Kidney (tissue), 22 donors: ENCODE measurements at places on chromosomes 12 and 14. TPM values are rescaled to one million over a fixed set of nuclear protein-coding genes. Genes with fewer than 3 reads are reported as not detected.

The MYG1 gene
- 105 TPM for polyA plus RNA-seq

GRCh38 chr12:88172844-88173407, 30.8 kb downstream of the TMTC3 start:
- DNase-seq, result no peak

- no peak for DNase-seq
Measured at GRCh38 chr14:54483073-54483745, 5.6 kb downstream of the GMFB start.

DNA sequence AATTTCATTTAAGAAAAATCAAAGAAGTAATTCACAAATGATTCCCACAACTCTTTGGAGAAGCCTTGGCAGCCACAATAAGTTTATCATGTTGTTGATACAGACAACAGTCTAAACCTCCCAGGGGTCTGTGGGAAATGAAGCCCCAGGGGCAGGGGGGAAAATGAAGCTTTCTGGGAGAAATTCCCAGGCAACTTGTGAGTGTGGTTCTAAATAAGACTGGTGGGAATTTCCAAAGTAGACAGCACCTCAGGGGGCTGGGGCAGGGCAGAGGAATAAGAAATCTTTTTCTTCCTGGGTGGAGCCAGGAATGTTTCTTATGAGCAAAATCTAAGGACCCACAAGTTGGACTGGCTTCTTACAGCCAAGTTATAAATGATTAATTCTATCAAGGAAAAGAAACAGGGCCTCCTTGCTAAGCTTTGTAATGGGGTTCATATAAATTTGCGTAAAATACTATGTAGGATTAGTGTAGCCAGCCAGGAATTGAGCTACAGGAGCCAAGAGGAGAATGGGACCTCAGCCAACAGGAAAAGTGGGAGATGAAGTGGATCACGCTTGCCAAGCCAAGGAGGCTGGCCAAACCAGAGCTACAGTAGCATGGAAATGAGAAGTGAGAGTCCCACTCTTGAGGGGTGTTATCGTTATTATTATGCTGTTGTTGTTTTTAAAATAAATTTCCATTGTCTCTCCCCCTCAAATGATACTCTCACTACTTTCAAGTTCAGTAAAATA, 182.9 kb upstream of the FAR2 start:
- peak; percentile 24 for DNase-seq

The ZFHX2 gene
- 6.1 TPM for polyA plus RNA-seq

DNA sequence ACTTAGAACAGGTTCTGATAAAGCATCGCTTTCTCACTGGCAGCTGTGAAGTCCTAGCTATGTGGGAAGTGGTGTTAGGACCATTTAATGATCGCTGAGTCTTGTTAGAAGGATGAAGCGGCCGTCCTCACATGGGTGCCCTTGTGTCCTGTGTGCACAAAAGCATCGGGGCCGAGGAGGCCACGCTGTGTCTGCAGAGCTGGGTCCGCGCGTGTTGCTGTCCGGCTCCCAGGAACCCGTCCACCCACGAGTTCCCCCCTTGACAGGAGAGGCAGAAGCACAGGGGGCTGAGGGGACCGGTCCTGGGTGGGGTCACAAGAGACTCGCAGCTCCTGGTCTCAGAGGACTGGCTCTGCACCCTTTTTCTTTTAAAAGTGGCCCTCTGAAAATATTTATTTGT, 90.4 kb downstream of the ADGRD1 start:
- peak; percentile 56 for DNase-seq

GRCh38 chr14:63893701-63894458, 41.1 kb downstream of the SYNE2 start:
- peak; percentile 35 for DNase-seq

- DNase-seq, result no peak
Measured at GRCh38 chr12:92955997-92956663, 27.0 kb upstream of the EEA1 start.

The KRT2 gene
- not detected for polyA plus RNA-seq

The DNAAF2 gene
- 6.9 TPM for polyA plus RNA-seq

- DNase-seq, result no peak
Measured at GRCh38 chr14:39581474-39581873, 149.2 kb upstream of the FBXO33 start.

DNA sequence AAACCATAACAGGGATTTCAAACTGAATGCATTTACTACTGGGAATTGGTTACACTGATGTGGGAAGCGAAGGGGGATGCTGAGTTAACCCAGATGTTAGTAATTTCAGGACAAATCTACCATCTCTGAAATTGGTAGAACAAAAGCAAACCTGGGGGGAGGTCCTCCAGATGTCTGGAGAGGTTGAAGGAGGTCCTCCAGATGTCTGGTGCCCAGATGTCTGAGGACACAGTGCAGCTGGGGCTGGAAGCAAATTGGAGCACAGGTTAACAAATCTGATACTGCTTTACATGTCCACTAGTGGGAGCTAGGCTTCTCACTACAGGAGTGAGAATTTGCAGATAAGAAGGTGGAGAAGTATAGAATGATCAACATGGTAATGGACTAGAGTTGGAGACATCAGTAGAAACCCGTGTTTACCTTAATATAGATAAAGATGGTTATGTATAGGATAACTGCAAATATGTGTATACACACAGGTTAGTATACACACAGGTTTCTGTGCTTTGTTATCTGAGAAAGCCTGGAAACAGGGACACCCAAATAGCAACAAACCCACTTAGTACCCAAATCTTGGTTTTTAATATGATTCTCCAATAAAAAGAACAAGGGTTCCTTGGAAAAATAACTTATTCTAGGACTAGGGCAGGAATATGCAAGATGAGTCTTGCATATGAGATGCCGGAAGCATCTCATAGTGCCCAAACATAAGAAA, 162.5 kb downstream of the C12orf50 start:
- no peak for DNase-seq

GRCh38 chr12:56954958-56955355, 2.5 kb downstream of the RDH16 start:
- DNase-seq, result no peak

The DLGAP5 gene
- polyA plus RNA-seq, result not detected

DNA sequence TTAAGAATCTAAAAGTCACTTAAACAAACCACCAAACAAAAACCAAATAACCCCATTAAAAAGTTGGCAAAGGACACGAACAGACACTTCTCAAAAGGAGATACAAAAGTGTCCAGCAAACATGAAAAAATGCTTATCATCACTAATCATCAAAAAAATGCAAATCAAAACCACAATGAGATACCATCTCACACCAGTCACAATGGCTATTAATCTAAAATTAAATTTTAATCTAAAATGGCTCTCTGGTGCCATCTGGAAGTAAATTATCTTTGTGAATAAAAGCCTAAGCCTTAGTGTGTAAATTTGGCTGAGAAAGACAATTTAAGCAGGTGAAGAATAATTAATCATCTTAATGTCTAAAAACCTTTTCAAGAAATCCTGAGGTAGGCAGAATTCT, 204.5 kb upstream of the PPFIA2 start:
- no peak for DNase-seq

- DNase-seq, result no peak
Measured at GRCh38 chr14:40240245-40240859, 808.1 kb upstream of the FBXO33 start.

The KRT78 gene
- polyA plus RNA-seq, result not detected

DNA sequence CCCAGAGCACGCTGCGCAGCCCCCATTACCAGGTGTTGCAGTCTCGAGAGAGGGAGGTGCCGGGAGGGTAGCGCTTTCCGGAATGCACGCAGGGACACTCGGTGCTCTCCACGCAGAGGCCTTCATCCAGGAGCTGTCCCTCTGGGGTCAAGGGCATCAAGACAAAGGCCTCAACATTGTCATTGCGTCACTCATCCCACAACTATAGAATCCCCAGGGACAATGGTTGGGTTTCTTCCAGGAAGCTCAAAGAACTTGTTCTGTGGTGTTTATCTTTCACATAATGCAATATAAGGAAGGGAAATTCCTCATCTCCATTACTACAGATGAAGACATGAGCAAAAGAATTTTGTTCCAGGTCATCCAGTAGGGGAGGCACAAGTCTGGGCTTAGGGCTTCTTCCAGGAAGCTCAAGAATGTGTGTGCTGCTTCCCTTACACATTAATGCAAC, 52.1 kb downstream of the VWF start:
- DNase-seq, result peak; percentile 45

DNA sequence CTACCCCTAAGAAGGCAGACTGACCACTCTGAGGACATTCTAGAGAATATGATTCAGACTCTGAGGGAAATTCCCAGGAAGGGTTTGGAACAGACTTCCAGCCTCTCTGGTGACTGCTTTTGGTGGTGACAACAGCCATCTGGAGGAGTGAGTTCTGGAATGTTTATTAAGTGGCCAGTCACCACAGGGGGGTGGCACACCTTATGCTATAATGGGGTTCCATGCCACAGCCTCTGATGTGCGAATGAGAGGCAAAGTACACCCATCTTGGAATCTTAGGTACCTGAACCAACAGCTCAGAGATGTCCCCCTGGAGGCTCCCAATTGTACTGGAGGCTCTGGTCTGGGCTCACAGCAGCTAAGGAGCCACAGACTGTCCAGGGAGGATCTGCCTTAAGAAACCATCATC, 9.5 kb upstream of the TINF2 start:
- no peak for DNase-seq

The TRPV4 gene
- polyA plus RNA-seq, result 24.5 TPM

The TMEM30B gene
- polyA plus RNA-seq, result 9.4 TPM

- peak; percentile 24 for DNase-seq
Measured at GRCh38 chr12:13940335-13940865, 41.0 kb downstream of the GRIN2B start.

DNA sequence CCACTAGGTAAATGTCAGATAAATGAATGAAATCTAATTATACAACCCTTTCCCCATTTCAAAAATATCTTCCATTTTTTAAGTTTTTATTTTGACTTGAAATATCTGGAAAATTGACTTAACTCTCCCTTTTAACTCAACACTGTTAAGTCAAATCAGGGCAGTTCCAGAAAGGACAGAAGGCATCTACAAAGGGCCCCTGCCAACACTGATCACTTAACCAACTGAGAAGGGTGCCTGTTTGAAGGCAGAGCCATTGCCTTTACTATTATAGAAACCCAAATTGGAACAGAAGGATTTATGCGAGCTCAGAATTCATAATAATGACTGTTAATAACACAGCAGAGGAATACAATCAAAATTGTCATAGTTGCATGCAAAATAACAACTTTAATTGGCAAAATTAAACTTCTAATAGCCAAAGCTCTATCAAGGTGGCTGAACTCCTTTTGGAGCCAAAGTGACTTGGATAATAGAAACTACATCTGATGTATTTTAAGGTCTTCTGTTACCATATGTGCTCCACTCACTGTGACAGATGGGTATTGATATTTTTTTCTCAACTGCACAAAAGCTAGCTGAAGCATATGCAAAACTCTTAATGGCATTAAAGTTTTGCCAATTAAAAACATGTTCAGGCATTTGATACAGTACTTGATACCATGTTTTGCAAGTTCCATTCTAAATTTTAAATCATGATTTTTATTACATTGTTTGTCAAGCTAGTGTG, 383.8 kb downstream of the NOVA1 start:
- DNase-seq, result no peak

- no peak for DNase-seq
Measured at GRCh38 chr12:123404581-123404980, 20.6 kb downstream of the KMT5A start.

The RPL10L gene
- polyA plus RNA-seq, result not detected

The RNASE7 gene
- not detected for polyA plus RNA-seq

DNA sequence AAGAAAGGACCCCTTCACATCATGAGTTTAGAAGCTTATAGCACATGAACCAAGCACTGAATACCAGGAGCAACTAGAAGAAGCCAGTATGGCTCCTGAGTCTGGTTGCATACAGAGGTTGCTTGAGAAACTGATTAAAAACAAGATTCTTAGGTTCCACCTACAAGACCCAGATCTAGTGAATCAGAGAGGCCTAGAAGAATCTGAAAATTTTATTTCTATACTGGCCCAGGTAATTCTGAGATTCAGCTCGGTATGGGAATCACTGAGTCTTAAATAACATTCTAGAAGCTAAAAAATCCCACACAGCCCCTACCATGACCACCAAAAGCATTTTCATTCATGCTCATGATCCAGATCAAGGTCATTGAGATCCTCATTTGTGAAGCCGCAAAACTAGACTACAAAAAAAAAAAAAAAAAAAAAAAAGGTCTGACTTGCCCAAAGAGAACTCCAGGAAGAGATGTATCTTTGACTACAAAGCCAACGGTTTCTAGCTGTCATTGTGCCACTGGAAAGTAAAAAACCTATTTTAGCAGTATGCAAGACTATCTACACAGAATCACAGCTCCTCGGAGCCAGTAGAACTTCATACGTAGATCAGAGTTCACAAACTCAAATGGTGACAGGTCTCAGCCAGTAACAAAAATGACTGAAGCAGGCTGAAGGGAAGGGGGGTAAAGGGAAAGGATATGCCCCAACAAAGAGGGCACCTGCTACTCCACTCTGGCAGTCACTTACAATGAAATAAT, 168.4 kb upstream of the EGLN3 start:
- DNase-seq, result no peak

The ANO2 gene
- polyA plus RNA-seq, result 0.34 TPM

- peak; percentile 62 for DNase-seq
Measured at GRCh38 chr12:31353750-31354708, 28.1 kb upstream of the SINHCAF start.

GRCh38 chr12:94875525-94875924, 128.0 kb downstream of the NDUFA12 start:
- no peak for DNase-seq

The OR4M1 gene
- not detected for polyA plus RNA-seq

The TROAP gene
- 1.5 TPM for polyA plus RNA-seq

- no peak for DNase-seq
Measured at GRCh38 chr14:96589577-96589976, 87.4 kb downstream of the PAPOLA start.

The DYNC1H1 gene
- polyA plus RNA-seq, result 132 TPM

GRCh38 chr14:21098076-21098891, at the start of gene ZNF219:
ZNF219 (minus strand) TSS chr14:21098655; CDS start chr14:21093591, 5,064 bp downstream.
- peak; percentile 83 for DNase-seq

GRCh38 chr12:104840262-104840661, 117.8 kb downstream of the SLC41A2 start:
- DNase-seq, result no peak

DNA sequence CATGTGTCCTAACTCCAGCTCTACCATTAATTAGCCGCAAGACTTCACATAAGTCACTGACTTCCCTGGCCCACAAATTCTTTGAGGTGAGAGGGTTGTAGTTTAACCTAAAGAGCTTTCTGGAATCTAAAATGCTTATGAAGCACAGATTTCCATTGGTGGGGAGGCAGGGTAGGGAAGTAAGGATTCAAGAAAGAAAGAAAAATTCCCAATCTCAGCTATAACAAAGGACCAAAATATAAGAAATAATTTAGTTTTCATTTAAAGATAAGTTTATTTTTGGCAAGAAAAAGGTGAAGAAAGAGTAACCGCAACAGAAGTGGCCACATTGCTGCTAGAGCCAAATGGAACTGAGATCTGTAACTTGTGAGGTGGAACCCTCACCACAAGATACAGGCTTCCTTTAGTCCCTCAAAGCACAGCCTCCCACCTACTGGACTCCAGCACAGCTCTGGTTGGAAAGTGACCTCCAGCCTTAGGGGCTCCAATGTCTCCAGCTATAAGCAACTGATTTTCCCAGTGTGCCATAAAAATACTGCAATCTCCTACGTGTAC, 23.6 kb downstream of the DAD1 start:
- no peak for DNase-seq

- no peak for DNase-seq
Measured at GRCh38 chr14:92503756-92504491, 9.7 kb upstream of the RIN3 start.

The RCOR1 gene
- 4.9 TPM for polyA plus RNA-seq
